ENCODE measurements at places on chromosomes 3 and 15.

DNA sequence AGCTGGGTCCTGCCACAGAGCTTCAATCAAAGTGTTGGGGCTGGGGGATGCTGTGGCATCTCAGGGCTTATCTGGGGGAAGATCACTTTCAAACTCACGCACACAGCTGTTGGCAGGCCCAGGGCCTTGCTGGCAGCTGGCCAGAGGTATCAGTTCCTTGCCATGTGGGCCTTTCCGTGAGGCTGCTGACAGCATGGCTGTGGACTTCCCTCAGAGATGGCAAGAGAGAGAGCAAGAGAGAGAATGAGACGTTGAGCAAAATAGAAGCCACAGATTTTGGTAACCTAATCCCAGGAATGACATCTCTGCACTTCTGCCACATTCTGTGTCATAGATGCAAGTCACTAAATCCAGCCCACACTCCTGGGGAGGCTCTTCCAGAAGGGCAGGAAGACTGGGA lies 91.0 kb downstream of the TPRG1 start:
- DNase-seq: no peak

DNA sequence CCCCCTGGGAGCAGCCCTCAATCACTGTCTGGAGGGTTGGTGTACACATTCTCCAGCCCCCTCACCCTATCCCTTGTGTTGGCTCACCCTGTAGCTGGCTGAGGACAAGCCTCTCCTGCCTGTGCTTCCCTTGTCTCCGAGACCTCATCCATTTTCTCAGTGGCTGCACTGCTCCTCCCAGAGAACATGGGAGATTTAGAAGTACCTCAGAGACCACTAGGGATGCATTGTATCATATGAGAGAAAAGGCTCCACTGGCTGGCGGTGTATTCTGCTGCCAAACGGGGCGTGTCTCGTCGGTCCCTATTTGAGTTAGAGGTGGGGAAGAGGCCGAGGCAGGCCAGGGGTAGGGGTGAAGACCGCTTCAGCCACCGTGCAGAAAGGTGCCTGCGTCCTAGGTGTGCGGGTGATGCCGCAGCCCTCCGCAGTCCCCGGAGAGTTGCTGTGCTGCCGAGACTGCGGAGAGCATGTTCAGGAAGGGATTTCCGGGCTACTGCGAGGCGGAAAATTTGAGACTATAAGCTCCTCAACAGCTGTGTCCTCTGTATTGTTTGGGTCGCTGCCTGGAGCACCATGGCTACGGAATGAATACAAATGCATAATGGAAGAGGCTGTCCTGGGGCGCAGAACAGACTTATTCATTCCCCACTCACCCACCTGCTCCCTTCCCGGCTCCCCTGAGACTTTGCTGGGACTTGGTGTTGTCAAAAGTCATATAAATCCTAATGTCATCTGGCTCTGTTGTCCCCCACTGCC lies 43.8 kb downstream of the SPSB4 start:
- no peak for DNase-seq

GRCh38 chr3:128266453-128266852 lies 113.2 kb downstream of the EEFSEC start:
- no peak for DNase-seq

- no peak for DNase-seq
These were observed 275.6 kb upstream of the PROK2 start for GRCh38 chr3:72060447-72061034.

DNA sequence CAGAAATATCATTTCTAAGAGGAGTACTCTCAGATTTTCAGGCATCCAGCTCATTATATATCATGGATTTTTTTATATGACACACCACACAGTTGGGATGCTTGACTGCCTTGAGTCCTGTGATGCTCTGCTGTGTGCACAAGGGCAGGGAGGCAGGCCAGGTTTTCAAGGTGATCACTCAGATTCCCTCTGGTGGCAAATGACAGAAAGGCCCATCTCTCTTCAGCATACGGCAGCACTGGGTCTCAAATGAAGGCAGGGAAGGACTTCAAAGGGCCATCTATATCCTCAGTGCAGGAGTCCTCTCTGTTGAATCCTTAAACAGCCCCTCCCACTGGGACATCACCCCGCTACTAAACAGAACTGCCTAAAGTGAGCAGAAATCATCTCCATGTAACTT lies 54.8 kb upstream of the MYO5C start:
- no peak for DNase-seq

DNA sequence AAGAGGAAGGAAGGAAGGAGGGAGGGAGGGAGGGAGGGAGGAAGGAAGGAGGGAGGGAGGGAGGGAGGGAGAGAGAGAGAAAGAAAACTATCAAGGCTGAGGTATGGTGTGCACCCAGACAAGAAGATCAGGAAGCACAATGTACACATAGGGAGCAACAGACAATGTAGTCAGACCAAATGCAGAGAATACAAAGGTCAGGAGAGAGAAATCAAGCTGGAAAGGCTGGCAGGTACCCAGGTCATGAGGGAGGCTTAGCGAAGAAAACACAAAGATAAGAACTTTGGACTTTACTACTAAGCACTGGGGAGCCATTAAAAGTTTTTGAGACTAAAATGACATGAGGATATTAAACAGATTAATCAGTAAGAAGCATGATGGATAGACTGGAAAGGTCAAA lies 176.0 kb upstream of the TMCO5A start:
- no peak for DNase-seq

GRCh38 chr3:190848870-190849269 lies 13.6 kb downstream of the GMNC start:
- DNase-seq: no peak

- DNase-seq: no peak
These were observed 60.4 kb downstream of the CCNL1 start for GRCh38 chr3:157099326-157100095.

DNA sequence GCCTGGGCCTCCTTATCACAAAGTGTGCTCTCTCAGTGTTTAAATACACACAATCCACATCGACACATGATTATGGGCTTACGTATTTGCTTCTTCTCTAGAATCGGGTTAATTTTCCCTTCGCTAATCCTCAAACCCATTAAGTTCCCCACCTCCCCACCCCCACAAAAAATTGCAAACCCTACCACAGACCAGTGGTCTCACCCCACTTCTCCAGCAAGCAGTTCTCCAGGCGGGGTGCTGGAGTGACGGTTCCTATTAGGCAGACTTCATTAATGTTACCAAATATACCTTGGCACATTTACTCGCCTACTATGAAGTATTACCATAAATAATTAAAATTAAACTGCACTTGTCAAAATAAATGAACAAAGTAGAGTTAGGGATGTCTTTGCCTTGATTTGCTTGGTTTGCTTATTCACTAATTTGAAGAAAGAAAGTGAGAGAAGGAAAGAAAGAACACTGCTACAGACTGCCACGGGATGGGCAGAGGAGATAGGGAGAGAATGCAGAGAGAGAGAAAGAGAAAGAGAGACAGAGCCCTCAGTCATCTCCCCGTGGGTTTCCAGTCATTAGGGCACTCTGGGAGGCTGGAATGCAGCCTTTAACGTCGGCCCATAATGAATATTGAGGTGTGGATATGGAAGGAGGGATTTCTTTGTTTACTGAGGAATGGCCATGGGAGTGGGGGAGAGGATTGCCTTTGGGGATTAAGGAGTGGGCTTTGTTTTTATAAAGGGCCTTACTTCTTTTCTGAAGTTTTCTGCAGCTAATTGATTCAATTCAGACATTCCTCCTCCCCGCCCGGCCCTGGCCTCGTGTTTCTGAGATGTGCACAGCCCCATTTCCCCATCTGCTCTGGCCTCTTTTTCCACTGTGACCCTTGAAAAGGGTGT lies 39.7 kb upstream of the POLG start:
- DNase-seq: no peak

- no peak for DNase-seq
These were observed 148.0 kb downstream of the MEGF11 start for GRCh38 chr15:66105286-66106265.

- DNase-seq: no peak
These were observed 176.9 kb upstream of the LMCD1 start for GRCh38 chr3:8324747-8325146.

DNA sequence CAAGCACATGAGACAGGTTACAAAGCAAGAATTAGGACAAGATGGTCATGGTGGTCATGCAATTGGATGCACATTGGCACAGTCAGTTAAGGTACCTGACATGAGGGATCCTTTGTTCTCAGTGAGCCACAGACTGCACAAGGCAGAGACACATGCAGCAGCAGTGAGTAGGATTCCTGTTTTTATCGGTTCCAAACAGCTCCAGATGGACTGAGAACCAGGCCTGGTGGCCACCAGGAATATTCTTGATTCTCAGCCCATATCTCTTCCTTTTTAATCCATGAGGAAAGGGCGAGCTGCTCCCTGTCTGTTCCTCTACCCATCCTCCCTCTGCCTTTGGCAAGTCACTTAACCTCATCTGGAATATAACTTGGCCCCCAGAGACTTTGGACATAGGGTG lies 410.8 kb downstream of the GAP43 start:
- DNase-seq: no peak

DNA sequence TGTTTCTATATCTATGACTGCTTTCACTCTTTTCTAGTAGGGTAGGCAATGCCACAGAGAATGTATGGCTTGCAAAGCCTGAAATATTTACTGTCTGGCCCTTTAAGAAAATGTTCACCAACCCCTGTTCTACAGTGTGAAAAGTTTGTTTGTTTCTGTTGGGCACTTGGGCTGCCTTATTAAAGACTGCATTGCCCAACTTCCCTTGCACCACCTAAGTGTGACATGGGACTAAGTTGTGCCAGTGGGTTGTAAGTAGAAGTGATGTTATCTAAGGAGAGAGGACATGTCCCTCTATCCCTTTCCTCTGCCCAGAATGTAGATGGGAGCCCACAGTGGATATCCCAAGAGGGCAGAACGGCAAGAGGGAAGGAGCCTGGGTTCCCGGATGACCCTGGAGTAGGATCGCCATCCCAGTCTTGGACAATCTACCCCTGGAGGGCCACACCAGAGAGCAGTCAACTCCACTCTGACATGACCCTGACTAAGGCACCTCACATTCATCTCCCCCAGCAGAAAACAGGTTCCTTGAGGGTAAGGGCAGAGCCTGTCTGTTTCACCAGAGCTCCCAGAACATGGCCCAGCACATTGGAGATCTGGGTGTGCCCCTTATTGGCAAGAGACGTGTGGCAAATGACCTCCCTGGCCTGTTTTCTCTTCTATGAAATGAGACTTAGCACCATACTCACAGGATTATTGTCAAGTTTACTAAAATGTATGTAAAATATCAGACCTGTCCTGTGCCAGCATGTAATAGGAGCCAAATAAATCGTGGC lies 138.8 kb downstream of the SMAD6 start:
- no peak for DNase-seq

- DNase-seq: no peak
These were observed 59.9 kb downstream of the RPL39L start for GRCh38 chr3:187079090-187080022.

- no peak for DNase-seq
These were observed 17.1 kb downstream of the SLC9A9 start for GRCh38 chr3:143831208-143831607.

DNA sequence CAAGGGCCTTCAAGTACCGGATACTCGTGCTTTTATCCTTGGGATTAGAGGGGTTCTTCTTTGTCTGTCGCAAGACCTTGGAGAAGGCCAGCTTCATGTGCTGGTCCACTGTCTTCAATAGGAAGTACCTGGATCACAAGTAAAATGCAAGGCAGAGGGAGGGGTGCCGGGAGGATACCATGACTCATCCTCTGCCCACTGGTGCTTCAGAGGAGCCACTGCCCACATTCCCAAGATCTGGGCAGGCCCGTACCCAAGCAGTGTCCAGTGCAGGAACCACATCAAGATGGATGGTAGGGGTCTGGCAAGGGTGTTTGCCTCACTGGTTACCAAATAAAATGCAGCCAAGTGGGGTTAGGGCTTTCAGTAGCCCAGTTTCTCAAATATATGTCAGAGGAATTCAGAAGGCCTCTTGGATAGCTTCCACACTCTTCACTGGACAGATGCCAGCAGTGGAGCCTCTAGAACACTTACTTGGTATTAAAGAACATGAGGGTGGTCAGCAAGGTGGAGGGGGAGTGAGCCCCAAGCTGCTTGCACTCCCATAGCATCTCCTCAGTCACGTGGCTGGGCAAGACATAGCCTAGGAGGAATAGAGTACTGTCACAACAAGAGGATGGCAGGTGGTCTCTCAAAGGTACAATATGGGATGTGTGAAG lies 3.6 kb upstream of the IMPDH2 start:
- no peak for DNase-seq

- no peak for DNase-seq
These were observed 227.7 kb upstream of the ST8SIA2 start for GRCh38 chr15:92166029-92166428.

- DNase-seq: no peak
These were observed 42.9 kb upstream of the LPP start for GRCh38 chr3:188111002-188111584.

DNA sequence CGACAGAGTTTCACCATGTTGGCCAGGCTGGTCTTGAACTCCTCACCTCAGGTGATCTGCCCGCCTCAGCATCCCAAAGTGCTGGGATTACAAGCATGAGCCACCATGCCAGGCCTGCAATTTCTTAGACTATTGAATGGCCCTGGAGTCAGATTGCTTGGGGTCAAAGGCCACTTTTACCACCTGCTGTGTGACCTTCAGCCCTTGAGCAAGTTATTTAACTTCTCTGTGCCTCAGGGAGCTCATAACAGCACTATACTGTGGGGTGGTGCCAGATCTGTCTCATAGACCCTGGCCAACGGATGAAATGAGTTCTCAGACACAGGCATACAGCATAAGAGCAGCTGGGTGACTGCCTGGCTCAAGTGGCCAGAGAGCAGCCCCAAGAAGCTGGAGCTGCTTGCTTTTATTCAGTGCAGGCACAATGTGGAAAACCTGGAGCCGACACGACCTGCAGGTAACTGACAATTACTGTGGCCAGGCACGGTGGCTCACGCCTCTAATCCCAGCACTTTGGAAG lies 44.9 kb upstream of the FURIN start:
- no peak for DNase-seq

- no peak for DNase-seq
These were observed 195.2 kb upstream of the ARHGEF26 start for GRCh38 chr3:153925841-153926514.

GRCh38 chr3:143654906-143655305 lies 193.4 kb downstream of the SLC9A9 start:
- DNase-seq: no peak

DNA sequence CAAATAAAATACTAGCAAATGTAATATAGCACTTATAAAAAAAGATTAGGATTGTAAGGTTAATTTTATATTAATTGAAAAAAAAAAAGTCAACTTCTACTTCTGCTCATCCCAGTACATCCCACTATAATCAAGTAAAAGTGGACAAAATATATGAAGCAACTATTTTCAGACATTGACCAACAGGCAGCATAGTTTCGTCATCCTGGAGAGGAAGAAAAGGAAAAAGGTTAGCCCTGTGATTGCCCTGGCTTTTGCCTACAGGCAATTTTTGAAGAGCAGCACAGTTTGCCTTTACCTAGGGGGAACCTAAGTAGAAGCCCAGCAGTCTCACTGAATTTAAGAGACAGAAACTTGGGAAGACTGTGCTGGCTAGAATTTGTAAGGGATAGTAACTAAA lies 52.2 kb upstream of the ACTC1 start:
- DNase-seq: no peak

DNA sequence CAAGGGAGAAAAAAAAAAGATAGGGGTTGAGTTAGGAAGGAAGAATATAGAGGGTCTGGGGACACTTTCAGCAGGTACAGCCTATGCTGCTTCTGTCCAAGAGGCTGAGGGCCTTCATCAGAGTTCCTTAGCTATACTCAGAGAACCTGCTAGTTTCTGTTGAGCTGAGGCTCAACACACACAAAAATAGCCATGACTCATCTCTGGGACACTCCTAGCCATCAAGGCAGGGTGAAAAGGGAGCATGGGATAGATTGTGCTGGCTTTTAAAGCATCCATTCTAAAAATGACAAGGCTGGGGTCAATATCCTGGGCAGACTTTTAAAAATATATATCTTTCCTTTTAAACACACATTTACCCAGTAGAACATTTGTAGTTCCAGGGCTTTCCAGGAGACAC lies 2.8 kb upstream of the RTP2 start:
- DNase-seq: no peak

GRCh38 chr3:139111392-139112229 lies 66.9 kb upstream of the PRR23C start:
- DNase-seq: no peak
